Stimulated activated CD4-positive, alpha-beta T cell treated with anti-CD3 and anti-CD28 coated beads, Interleukin-2, amount 100 ng/mL, for 4 hours (primary cell): ENCODE measurements at places on chromosomes 5 and 9.

- DNase-seq = peak; percentile 50
These were observed 14.4 kb downstream of the STK10 start for GRCh38 chr5:172173564-172174153.

DNA sequence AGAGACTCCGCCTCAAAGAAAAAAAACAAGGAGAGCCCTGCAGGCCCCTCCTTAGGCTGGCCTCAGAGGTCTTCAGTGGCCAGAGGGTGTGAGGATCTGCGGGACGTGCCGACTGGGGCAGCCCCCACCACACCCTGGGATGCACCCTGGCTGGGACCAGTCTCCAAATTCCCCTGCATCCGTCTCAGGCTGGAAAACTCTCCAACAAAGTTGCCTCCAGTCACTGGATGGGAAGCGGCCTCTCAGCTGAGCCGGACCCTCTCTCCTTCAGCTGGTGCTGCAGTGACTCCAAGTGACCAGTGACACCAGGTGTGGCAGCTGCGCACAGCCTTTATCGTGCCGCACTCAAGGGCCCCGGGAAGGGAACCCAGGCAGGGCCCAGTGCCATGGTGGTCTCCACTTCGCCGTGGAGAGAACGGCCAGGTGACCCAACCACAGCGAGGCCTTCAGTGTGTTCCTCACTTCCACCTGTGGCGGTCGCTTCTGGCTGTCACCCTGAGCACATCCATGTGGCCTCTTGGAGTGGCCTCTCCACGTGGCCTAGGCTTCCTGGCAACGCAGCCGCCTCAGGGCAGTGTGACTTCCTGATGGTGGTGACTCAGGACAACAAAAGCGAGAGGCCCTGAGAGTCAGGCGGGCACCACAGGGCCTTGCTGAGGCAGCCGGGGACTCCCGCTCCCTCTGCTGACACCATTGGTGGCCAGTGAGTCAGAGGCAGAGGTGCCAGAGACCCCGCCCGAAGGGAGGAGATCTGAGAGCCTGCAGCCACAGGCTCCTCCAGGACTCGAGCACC, 19.3 kb upstream of the CAMSAP1 start:
- DNase-seq = no peak

DNA sequence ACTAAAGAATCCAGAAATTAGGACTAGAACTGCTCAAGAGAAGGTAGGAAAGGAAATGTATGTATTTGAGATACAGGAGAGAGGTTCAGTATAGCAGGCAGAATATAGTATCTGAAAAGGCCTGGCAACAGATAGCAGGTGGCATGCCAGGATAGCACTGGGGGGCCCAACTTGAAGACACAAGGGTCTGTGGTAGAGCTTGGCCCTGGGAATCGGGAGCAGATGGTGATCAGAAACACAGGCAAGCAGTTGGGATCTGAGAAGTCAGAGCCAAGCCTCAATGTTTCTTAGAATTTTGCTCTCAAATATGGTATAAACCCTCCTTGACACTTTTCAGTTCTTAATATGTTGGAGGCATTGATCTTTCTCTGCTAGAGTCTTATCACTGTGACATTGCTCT, 499.8 kb upstream of the CD180 start:
- DNase-seq = no peak

GRCh38 chr5:90932052-90932699, 373.6 kb downstream of the ADGRV1 start:
- DNase-seq = peak; percentile 10
